ENCODE measurements at places on chromosomes 12 and 14. TPM values are rescaled to one million over a fixed set of nuclear protein-coding genes. Genes with fewer than 3 reads are reported as not detected.

DPPA3 gene
- not detected for total RNA-seq

RNASE7 gene
- total RNA-seq, result 12.1 TPM

DNA sequence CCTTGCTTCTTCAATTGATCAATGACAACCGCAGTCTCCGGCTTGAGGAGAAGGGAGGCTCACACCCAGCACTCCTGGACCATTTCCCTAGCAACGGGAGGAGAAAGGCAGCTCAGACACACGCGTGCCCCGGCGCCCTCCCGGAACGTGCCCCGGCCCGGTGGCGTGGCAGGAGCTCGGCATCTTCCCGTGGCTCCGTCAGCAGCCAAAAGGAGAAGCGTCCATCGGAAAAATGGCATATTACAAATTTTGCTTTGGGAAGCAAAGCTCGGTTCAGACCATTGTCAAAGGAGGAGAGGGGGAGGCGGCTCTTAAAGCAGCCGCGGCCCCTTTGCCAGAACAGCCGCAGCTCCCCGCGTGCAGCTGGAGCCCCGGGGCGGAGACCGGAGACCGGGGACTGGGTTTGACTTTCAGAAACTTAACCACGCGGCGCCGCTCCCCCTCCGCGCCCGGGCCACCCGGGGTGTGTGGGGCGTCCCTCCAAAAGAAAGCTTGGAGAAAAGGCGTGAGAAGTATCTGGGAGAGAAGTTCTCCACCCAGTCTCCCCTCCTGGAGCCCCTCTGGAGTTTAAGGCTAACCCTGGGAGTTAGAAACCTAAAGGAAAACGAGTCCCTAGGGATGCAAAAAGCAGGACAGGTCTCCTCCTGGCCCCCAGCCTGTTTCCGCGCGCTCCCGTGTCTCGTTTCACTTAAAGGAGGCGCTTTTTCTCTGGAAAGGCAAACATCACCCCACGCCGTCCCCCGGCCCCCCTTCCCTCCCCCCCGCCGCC lies 545 bp downstream of the PPFIA2 start:
- no peak for DNase-seq

DNA sequence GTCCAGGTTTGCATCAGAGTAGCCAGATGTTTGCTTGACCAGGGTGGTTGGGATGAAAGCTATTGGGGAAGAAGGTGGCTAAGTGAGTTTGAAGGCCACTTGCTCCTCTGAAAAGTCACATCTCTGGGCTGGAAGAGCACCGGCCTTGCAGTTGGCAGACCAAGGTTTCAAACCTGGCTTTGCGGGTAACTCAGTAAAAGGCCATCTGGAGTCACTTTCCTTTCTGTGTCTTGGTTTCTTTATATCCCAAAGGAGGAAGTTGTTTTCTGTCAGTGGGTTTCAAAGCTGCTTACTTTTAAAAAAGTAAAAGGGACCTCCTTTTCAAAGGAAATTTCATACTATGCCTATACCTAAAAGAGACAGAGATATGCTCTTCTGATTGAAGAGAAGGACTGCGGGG lies 26.2 kb upstream of the CMA1 start:
- no peak for DNase-seq

DNA sequence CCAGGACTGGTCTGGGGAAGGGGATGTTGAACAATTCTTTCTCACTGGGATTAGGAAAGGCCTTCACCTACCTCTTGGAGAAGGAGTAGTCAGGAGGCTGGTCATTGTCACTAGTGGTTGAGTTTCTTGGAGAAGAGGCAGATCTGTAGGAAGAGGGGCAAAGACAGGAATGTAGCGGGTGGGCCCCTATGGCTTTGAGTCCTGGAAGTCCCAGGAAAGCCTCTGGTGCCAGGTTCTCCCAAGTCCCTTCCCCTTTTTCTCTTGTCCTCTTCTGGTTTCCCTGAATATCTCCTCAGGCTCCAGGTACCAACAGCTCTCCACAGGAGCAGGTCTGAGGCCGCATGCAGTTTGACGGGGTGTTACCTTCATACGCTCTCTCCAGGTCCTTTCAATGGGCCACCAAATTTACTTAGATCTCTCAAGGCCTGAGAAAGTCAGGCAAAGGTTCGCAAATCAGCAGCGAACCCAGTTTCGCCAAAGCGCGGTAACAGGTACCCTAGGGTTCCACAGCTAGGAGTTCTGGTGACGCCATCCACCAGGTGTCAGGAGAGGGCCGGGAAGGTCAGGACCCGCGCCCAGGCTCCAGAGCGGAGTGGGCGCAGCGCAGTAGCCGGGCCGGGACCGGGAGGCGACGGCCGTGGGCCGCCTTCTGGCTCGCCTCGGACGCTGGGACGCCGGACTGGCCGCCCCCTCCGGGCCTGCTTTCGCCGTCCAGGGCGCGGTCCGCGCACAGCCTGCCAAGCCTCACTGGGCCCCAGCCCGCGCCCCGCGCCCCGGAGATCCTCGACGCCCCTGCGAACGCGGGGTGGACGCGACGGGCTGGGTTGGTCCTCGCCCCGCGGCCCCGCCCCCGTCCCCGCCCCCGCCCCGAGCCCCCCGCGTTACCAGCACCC lies 795 bp downstream of the SMAGP start:
- DNase-seq, result peak; percentile 38

GRCh38 chr14:94307410-94307992 lies 14.4 kb upstream of the SERPINA10 start:
- peak; percentile 7 for DNase-seq
